Fibroblast of lung (primary cell): ENCODE measurements at places on chromosomes 1 and 21. TPM values are rescaled to one million over a fixed set of nuclear protein-coding genes. Genes with fewer than 3 reads are reported as not detected.

DNA sequence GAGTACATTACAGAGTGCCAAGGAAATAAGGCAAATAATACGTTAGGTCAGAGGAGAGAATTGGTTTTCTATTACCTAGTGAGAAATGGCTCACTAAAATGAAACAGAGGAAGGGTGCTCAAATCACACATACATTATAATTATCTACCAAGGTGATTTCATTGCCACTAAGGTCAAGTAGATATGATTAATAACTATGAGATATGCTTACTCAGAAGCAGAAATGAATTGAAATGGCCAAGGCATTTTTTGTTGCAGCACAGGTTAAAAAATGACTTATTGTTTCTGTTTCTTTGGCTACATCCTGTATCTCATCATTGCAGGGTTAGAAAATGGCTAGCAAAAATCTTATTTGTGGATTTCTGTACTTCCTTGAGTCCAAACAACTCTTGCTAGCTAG is 154.5 kb upstream of the GORAB start:
- no peak for DNase-seq
- H3K36me3 ChIP-seq = no peaks in the 10 kb centered on the region
- no peaks in the 10 kb centered on the region for H3K27me3 ChIP-seq
- peaks cover 7% of the 10 kb centered on the region for H3K4me1 ChIP-seq
- no peak overlapping the region for H3K4me3 ChIP-seq

GRCh38 chr1:83829106-83829505 is 169.8 kb downstream of the TTLL7 start:
- no peaks in the 10 kb centered on the region for H3K36me3 ChIP-seq
- H3K4me1 ChIP-seq = no peaks in the 10 kb centered on the region
- DNase-seq = no peak
- no peaks in the 10 kb centered on the region for H3K27me3 ChIP-seq
- H3K4me3 ChIP-seq = no peak overlapping the region

DNA sequence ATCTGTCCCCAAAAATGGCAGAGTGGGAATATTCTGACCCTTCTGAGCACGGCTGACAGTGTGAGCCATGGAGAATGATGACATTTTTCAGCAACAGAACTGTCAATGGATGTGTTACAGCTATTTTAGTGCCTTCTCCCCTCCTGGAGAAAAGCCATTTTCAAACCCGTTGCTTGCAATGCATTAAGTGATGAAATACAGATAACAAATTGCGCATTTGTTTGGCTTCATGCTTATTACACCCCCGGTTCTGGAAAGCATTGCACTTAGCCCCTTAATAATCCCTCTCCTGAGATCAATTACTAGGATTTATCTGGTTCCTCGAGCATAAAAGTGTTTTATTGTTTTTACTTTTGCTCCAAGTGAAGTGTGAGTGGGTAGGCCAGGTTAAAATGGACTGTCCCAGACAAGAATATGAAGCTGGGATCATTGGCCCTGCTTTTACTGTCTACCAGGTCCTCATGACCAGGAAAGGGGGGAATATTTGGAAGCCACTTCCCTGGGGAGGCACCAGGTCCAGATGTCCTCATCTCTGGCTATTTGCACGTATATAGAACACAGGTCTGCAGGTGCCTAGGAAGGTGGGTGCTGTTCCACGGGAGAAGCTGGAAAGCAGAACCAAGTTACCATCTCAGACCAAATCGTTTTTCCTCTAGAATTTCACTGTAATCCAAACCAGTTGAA is 37.5 kb upstream of the HHAT start:
- peaks cover 11% of the 10 kb centered on the region for H3K4me1 ChIP-seq
- H3K4me3 ChIP-seq = no peak overlapping the region
- no peaks in the 10 kb centered on the region for H3K27me3 ChIP-seq
- DNase-seq = no peak

- no peak overlapping the region for H3K4me3 ChIP-seq
- no peaks in the 10 kb centered on the region for H3K36me3 ChIP-seq
- H3K27me3 ChIP-seq = no peaks in the 10 kb centered on the region
- DNase-seq = peak; percentile 10
Measured at GRCh38 chr1:194717334-194717733, 1530.9 kb upstream of the B3GALT2 start.

DNA sequence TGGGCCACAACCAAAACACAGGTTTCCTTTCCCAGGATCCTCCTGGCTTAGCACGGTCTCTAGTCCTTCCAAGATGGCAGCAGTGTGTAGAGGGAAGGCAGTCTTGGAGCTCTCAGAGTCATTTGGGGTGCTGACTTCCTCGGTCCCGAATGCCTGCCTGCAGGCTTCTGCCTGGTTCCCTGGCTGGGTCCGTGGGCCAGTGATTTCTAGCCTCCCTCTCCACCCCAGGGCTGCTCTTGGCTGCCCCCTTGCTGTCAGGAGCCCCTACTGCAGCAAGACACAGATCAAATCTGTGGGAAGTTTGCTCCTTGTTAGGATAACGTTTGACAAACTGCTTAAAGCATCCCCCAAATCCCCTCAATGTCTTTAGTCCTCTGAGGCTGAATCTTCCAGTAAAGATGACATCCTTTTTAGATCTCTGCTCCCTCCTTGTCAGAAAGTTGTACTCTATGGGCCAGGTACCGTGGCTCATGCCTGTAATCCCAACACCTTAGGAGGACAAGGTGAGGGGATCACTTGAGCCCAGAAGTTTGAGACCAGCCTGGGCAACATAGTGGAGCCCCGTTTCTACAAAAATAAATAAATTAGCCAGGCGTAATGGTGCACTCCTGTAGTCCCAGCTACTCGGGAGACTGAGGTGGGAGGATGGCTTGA is 272.5 kb downstream of the RRAGC start:
- H3K4me3 ChIP-seq = no peak overlapping the region
- no peaks in the 10 kb centered on the region for H3K36me3 ChIP-seq
- H3K27me3 ChIP-seq = no peaks in the 10 kb centered on the region
- DNase-seq = peak; percentile 9
- no peaks in the 10 kb centered on the region for H3K4me1 ChIP-seq

GRCh38 chr1:175182201-175182746 is 10.3 kb downstream of the KIAA0040 start:
- no peaks in the 10 kb centered on the region for H3K36me3 ChIP-seq
- H3K27me3 ChIP-seq = no peaks in the 10 kb centered on the region
- H3K27ac ChIP-seq = no peak overlapping the region

- H3K27me3 ChIP-seq = peaks cover 3% of the 10 kb centered on the region
- no peak overlapping the region for H3K27ac ChIP-seq
- no peaks in the 10 kb centered on the region for H3K4me1 ChIP-seq
- H3K36me3 ChIP-seq = no peaks in the 10 kb centered on the region
- no peak overlapping the region for H3K4me3 ChIP-seq
- DNase-seq = no peak
Measured at GRCh38 chr1:6917067-6917466, 131.8 kb downstream of the CAMTA1 start.

GRCh38 chr21:34962586-34963222 is 86.4 kb downstream of the RUNX1 start:
- H3K36me3 ChIP-seq = no peaks in the 10 kb centered on the region
- DNase-seq = no peak
- H3K4me1 ChIP-seq = peaks cover 16% of the 10 kb centered on the region
- no peaks in the 10 kb centered on the region for H3K27me3 ChIP-seq
- H3K27ac ChIP-seq = no peak overlapping the region

- no peak for DNase-seq
- H3K4me1 ChIP-seq = no peaks in the 10 kb centered on the region
- H3K27ac ChIP-seq = no peak overlapping the region
- H3K4me3 ChIP-seq = no peak overlapping the region
- H3K27me3 ChIP-seq = peaks cover 5% of the 10 kb centered on the region
Measured at GRCh38 chr1:151923422-151923821, 14.1 kb upstream of the THEM4 start.

GRCh38 chr1:186518395-186518794 is 57.5 kb upstream of the PDC start:
- no peak overlapping the region for H3K4me3 ChIP-seq
- no peaks in the 10 kb centered on the region for H3K36me3 ChIP-seq
- no peak for DNase-seq
- no peak overlapping the region for H3K27ac ChIP-seq
- no peaks in the 10 kb centered on the region for H3K4me1 ChIP-seq
- no peaks in the 10 kb centered on the region for H3K27me3 ChIP-seq

DNA sequence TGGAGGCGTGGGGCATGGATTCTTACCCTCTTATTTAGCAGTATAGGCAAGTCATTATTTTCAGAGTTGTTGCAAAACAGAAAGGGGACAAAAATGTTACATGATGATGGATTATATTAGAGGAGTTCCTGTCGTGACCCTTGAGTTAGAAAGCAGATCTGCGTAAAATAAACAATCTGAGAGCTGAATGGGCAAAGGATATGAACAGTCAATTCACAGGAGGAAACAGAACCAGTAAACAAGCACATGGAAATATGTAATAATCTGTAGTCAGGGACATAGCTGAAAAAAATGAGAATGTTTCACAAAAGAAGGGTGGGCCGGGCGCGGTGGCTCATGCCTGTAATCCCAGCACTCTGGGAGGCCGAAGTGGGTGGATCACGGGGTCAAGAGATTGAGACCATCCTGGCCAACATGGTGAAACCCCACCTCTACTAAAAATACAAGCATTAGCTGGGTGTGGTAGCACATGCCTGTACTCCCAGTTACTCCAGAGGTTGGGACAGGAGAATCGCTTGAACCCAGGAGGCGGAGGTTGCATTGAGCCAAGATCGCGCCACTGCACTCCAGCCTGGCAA is 20.9 kb downstream of the RCAN1 start:
- H3K4me1 ChIP-seq = peaks cover 7% of the 10 kb centered on the region
- no peak overlapping the region for H3K4me3 ChIP-seq
- H3K27me3 ChIP-seq = no peaks in the 10 kb centered on the region
- DNase-seq = no peak
- H3K36me3 ChIP-seq = no peaks in the 10 kb centered on the region

DNA sequence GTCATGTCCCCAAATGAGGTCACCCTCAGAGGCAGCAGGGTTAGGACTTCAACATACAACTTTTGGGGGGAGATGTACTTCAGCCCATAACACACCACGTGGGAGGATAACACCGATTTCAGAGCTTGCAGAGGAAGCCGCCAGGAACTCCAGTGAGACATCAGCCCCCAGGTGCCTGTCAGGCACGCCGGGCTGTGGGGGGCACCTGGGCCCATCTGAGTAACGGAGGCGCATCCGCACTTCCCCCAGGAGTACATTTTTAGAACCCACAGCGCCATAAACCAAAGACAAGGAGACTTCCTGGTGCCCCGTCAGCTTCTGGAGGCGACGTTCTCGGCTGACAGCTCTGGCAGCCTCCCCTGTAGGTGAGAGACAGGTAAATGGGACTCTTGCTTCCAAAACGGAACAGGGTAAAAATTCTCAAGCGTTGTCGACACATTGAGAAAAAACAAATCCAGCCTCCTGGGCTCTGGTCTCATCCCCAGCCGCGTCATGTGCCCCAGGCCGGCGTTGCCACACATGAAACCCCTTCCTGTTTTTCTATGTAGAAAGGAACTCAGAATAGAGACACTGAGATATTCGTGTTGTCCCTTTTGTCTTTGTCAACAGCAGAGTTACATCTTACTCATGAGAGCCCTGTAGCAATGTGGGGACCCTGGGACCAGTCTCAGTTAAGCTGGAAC is 93.3 kb downstream of the PDE9A start:
- H3K36me3 ChIP-seq = no peaks in the 10 kb centered on the region
- H3K4me1 ChIP-seq = no peaks in the 10 kb centered on the region
- DNase-seq = no peak
- H3K27me3 ChIP-seq = peaks cover 2% of the 10 kb centered on the region
- no peak overlapping the region for H3K4me3 ChIP-seq

DNA sequence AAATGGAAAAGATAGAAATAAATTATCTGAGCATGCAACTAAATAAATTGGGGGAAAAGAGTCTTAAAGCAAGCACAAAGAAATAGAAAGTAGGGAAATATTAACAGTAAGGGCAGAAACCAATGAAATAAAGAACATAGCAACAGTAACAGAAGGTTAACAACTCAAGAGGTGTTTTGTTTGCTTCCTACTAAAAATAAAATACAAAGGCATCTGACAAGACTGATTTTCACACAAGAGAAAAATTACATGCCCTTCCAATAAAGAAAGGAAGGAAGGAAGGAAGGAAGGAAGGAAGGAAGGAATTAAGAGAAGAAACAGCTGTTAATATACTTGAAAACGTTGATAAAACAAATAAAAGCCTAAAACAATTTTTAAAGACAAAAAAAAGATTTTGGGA is 240.2 kb downstream of the SEC16B start:
- no peaks in the 10 kb centered on the region for H3K4me1 ChIP-seq
- H3K4me3 ChIP-seq = no peak overlapping the region
- no peaks in the 10 kb centered on the region for H3K27me3 ChIP-seq
- DNase-seq = no peak

- H3K36me3 ChIP-seq = no peaks in the 10 kb centered on the region
- no peak for DNase-seq
- no peak overlapping the region for H3K4me3 ChIP-seq
- H3K27me3 ChIP-seq = no peaks in the 10 kb centered on the region
- H3K27ac ChIP-seq = no peak overlapping the region
Measured at GRCh38 chr1:175417316-175417715, 224.7 kb upstream of the KIAA0040 start.

- no peak overlapping the region for H3K4me3 ChIP-seq
- no peaks in the 10 kb centered on the region for H3K36me3 ChIP-seq
- no peaks in the 10 kb centered on the region for H3K27me3 ChIP-seq
- DNase-seq = peak; percentile 56
- peaks cover 2% of the 10 kb centered on the region for H3K4me1 ChIP-seq
Measured at GRCh38 chr1:28112388-28113241, 24.2 kb upstream of the EYA3 start.

- peak overlapping the region; percentile 57 for H3K4me3 ChIP-seq
- no peaks in the 10 kb centered on the region for H3K27me3 ChIP-seq
- H3K4me1 ChIP-seq = no peaks in the 10 kb centered on the region
- peak overlapping the region; percentile 73 for H3K27ac ChIP-seq
- no peaks in the 10 kb centered on the region for H3K36me3 ChIP-seq
Measured at GRCh38 chr1:207321790-207322645, 540 bp downstream of the CD55 start.

- H3K4me3 ChIP-seq = no peak overlapping the region
- no peaks in the 10 kb centered on the region for H3K36me3 ChIP-seq
- no peaks in the 10 kb centered on the region for H3K27me3 ChIP-seq
- H3K4me1 ChIP-seq = peaks cover 20% of the 10 kb centered on the region
- no peak overlapping the region for H3K27ac ChIP-seq
Measured at GRCh38 chr1:40036574-40036973, 4.0 kb upstream of the CAP1 start.

- H3K4me1 ChIP-seq = no peaks in the 10 kb centered on the region
- no peak overlapping the region for H3K27ac ChIP-seq
- H3K4me3 ChIP-seq = no peak overlapping the region
- H3K27me3 ChIP-seq = no peaks in the 10 kb centered on the region
Measured at GRCh38 chr1:159839116-159839849, 12.6 kb downstream of the SLAMF8 start.

The SV2A gene
- 17.5 and 39.6 TPM in 2 replicates for total RNA-seq

The GJA4 gene
- not detected in 2 replicates for total RNA-seq

The EDN2 gene
- total RNA-seq = not detected in 2 replicates

The PEX14 gene
- 8.2 and 11.4 TPM in 2 replicates for total RNA-seq

The TSSK3 gene
- 0.50 and 0.51 TPM in 2 replicates for total RNA-seq

The CDA gene
- total RNA-seq = 0.50 TPM in 1 of 2 replicates, not detected in the other

The CIART gene
- 5.1 and 10.4 TPM in 2 replicates for total RNA-seq

The PPIAL4G gene
- not detected in 2 replicates for total RNA-seq

The BSDC1 gene
- 48.5 and 55.5 TPM in 2 replicates for total RNA-seq
